ENCODE measurements at places on chromosomes 11 and 22.

DNA sequence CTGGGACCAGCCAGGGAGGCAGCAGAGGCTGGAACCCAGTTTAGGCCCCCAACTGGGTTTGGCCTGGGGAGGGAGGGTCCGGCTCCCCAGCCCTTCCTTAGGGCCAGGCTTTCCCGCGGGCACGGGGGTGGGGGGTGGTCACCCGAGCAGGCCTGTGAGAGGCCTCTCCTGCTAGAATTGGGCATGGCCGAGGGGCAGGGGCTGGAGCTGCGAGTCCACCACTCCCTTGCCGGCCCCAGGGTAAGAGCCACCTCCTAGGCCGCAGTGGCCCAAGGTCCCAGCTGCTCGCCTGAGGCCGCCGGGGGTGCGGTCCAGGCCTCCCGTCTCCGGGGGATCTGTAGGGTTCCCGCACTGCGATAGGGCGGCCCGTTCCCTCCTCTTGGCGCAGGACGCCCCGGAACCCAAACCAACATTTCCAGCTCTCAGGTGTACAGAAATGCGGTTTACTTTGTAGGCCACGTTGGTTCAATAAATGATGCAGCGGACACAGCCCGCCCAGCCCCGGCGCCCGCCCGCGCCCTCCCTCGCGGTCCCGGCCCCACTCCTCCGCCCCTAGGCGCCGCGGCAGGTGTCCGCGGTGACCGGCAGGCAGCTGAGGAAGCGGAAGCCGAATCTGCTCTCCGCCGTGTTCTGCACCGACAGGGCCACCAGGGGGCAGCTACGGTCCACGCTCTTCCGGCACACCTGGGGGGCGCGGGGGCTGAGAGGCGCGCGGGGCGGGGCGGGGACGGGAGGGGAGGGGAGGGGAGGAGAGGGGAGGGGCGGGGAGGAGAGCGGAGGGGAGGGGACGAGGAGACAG, 5.9 kb downstream of the LMNTD2 start:
- no peak for DNase-seq

GRCh38 chr22:19271856-19272535, 19.5 kb downstream of the CLTCL1 start:
- DNase-seq, result no peak

- no peak for DNase-seq
Observed at GRCh38 chr11:132987936-132988335, 544.4 kb downstream of the OPCML start.

DNA sequence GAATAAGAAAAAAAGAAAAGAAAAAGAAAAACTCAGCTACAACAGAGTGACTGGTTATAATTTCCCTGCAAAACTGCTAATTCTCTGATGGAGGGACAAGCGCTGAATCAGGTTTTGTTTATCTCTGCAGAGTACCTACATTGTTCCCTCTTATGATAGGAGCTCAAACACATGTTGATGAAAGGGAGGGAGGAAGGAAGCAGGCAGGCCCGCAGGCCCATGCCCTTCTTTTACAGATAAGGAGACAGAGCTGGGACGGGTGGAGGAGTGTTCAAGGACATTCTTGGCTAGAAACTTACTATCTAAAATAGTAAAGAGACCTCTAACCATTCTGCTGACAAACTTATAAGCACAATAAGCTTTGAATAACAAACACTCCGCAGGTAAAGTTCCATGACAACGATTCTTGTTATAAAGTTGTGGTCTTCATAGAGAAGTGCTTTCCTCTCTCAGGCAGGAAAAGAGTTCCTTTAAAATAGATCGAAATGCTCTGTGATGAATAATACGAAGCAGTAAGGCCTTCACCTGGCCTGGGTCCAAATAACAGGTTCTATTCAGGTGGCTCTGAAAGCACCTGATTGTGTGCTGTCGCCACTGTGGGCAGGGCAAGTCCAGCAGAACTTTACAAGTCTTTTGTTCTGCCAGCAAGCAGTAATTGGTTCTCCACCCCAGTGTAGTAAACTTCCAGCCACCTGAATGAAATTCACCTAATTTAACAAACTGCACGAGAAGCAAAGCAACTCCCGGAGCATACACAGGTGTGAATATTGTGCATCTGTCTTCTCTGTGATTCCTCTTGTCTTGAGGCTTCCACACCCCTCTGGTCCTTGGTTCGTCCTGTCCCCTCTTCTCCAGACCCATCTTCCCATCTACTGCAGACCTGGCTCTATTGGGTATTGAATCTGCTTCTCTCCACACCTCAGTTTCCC, 15.3 kb upstream of the MICAL2 start:
- DNase-seq, result no peak

GRCh38 chr11:2830886-2831285, 54.7 kb downstream of the CDKN1C start:
- DNase-seq, result no peak
